ENCODE measurements at places on chromosomes 12 and 14.

GRCh38 chr14:91392623-91393303, 24.9 kb downstream of the CCDC88C start:
- no peak for DNase-seq

- DNase-seq = peak; percentile 8
Measured at GRCh38 chr12:107515446-107515958, 170.1 kb upstream of the PWP1 start.

DNA sequence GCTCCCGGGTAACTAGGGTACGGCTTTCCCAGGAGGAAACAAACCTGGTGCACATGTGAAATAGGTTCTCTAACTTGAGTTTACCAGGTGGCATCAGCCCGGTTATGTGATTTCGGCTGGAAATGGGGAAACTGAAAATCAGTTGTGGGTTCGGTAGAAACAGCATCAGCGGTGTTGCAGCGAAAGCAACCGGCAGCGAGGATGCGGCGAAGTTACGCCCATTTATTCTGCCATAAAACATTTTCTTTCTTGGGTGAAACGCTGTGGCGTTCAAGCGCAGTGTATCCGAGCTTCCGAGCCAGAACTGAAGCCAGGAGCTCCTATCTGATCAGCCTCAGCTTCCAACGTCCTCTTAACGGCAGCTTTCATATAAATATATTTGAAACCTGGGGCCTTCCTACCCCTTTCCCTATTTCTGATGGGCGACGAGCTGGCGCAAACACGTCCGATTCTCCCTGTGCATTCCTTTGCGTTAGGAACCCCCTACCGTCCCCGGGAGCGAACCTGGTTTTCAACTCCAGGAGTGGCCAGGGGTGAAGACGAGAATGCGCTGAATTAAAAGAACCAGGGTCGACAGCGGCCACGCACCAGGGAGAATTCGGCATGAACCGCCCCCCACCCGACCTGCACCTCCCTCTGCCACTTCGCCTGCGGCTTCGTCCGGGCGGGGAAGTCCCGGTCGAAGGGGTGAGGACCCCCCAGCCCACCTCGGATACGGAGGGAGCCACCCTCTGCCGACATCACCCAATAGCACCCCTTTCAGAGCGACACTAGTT, 1.6 kb downstream of the DPF3 start:
- peak; percentile 23 for DNase-seq

- peak; percentile 63 for DNase-seq
Measured at GRCh38 chr12:95102916-95103671, 29.7 kb upstream of the NR2C1 start.

DNA sequence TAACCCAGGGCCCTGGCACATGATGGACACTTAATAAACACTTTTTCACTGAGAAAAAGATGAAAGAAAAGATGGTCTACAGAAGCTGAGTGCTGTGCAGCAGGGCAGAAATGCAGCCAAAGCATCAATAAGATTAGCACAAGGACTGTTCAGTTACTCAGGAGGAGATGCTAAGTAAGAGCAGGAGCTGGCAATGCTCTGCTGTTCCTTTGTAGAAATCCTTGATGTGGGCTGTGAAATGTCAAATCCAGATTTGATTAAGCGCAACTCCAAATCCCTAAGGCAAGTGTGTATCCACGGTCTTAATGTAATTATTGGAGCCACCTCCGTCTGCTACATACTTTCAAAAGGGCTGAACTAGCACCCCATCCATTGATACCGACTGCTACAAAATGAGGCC, 151.8 kb upstream of the BTG1 start:
- DNase-seq = no peak

GRCh38 chr12:58580095-58580494, 340.2 kb downstream of the LRIG3 start:
- no peak for DNase-seq

DNA sequence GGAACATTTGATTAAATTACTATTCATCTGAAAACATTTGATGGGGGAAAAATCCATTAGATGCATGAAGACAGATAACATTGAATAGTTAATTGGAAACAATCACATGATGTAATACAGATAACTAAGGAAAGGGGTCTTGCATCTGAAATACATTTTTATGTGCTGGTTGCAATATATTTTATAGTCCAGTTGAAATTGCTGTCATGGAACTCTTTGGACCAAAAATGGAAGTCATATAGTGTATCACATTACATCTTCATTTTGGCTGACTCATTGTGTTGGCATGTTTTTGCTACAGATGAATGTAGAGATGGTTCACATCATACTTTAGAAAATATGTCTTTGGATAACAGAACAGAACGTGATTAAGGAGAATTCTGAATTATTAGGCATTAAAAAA, 43.0 kb upstream of the GNPNAT1 start:
- DNase-seq = no peak

GRCh38 chr12:85711735-85712390, 124.3 kb downstream of the RASSF9 start:
- no peak for DNase-seq

GRCh38 chr12:123149088-123149487, 1.8 kb downstream of the PITPNM2 start:
- DNase-seq = no peak

GRCh38 chr12:46210873-46211439, 57.9 kb downstream of the SLC38A1 start:
- no peak for DNase-seq

DNA sequence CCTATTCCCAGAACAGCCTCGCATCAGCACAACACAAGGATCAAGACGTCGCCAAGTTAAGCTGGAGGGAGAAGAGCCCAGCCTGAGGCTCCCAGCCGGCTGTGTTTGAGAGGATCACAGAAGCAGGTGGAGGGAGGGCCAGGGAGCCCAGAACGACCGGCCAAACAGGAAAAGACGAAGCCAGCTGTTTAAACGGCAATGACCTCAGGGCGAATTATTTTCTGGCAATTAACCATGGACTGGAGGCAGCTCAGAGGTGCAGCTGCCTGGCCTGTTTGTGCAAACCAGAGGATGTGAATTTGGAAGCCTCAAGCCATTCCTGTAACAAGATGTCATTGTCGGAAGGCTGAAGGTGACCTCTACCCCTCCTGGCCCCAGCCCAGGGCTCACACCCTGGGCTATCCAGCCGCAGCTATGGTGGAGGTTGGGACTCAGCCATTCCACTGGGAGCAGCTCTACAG, 175.8 kb upstream of the PRMT8 start:
- DNase-seq = no peak

GRCh38 chr12:116318576-116319232, 41.2 kb upstream of the MED13L start:
- DNase-seq = no peak

DNA sequence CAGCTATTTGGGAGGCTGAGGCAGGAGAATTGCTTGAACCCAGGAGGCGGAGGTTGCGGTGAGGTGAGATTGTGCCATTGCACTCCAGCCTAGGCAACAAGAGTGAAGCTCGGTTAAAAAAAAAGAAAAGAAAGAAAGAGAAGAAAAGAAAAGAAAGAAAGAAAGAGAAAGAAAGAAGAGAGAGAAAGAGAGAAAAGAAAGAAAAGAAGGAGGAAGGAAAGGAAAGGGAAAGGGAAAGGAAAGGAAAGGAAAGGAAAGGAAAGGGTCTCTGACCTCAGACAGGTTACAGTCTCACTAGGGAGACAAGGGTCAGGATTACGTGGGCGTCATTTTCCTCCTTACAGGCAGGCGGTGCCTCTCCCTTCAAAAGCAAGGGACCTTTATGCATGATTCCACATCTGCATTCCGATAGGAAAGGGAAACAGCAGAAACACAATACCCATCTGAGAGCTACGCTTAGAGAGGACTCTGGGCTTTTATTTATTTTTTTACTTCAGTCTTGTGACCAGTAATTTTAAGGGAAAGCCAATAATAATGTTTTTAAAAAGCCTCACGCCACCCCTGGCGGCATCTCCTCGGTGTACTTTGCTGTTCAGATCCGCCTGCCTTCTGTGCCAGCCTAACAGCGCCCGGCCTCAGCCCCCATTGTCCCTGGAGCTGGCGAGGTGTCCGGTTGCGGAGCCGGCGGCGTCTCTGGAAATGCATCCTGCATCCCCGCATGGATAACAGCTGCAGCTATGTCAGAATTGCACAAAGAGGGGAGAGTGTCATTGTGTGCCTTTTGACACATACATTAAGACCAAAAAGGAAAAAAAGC, 945 bp upstream of the HIP1R start:
- DNase-seq = no peak

DNA sequence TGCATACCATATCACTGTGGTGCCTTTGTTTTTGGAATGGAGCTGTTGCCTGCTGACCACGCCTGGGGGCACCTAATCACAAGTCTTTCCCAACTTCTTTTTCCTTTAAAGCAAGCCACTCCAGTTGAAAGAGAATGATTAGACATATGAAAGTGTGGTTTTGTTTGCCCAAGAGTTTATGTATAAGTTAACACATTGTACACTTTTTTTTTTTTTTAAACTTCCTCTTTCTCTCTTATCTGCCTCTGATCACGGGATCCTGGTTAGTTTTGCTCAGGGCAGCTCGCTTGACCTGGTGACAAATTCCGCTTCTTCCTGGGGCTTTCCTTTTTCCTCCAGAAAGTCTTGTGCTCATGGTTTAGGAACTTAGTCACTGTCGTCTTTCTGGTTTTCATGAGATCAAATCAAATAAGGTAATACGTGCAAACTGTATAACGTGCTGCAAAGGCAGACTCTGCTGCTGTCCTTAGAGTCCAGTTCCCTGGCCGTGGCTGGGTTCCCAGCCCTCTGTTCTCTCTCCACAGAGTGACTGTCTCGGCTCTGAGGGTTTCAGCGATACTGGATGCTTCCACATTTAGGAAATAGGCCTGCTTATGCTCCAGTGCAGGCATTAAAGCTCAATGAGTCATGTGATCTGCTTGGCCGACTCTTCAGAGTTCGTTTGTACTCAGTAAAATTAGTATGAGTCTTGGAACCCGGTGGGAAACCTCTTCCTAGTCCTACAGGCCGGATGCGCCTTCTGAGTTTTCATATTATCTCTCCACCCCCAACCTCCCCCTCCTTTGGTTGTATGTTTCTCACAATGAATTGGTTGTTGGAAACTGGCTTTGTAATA, 15.2 kb downstream of the RASSF3 start:
- DNase-seq = peak; percentile 54

GRCh38 chr12:12582895-12583303, 20.2 kb upstream of the DUSP16 start:
- DNase-seq = peak; percentile 66

DNA sequence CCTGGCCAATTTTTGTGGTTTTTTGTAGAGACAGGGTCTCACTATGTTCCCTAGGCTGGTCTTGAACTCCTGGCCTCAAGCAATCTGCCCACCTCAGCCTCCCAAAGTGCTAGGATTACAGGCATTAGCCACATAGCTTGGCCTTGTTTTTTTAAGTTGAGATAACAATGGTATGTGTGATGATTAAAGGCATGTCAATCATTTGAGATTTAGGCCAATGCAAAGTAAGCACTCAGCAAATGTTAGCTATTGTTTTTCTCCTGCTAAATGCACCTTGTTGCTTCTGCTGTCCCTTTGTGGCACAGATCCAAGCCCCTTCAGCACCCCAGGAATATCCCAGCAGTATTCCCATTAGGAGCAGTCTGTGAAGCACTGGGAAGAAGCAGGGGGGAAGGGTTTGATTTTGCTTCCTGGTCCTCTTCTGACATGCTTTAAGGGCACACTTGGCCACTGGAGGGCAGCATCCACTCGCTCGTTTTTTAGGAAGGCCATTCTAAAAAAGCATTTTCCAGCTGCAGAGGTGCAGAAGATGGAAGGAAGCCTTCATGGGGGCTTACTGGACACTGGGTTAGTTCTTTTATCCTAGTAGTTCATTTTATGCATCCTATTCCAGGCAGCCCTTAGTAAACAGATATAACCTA, 70.2 kb upstream of the ZFP36L1 start:
- peak; percentile 71 for DNase-seq

- peak; percentile 84 for DNase-seq
Measured at GRCh38 chr14:106556665-106557289, 1030.4 kb downstream of the TMEM121 start.

GRCh38 chr12:79737875-79738718, 47.3 kb upstream of the PAWR start:
- peak; percentile 19 for DNase-seq

- DNase-seq = no peak
Measured at GRCh38 chr14:60645126-60645741, 4.0 kb downstream of the SIX1 start.

DNA sequence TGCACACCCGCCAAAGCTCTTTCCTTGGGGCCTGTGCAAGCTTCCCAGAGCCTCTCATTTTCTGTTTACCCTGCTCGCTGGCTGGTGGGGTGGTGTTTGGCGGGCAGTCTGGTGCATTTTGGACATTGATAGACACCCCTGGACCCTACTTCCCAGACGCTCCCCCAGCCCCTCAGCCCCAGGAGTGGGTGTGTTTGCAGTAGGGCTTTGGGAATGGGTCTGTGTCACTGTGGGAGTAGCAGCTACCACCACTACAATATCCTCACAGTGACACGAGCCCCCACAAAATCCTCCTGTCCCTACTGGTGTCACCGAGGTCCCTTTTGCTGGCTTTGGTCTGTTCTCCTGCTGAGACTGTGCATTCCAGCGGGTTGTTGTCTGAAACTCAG, 371.3 kb downstream of the TMEM121 start:
- no peak for DNase-seq

DNA sequence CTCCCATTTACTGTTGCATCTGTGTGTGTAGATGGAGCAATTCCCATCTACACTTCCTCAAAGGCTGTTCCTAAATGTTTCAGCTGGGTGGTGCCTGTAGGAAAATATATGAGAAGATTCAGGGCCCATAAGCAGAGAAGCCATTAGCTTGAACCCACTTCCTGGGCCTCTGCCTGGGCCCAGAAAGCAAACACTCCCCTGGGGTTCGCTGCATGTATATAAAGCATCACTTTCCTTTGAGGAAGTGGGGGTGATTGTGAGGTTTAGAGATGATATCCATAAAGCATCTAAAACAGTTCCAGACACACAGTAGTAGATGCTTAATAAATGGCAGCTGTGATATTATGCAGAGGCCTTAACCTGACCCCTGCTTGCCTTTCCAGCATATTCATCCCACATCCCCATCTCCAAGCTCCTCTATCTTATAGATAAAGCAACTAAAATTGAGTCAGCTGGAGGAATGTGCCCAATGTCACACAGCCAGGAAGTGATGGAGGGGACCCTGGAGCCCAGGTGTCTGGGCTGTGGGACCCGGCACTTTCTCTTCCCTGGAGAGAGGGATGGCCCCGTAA, 280.0 kb upstream of the CRY1 start:
- DNase-seq = no peak

- no peak for DNase-seq
Measured at GRCh38 chr14:45426685-45427282, 173.8 kb upstream of the MIS18BP1 start.

GRCh38 chr12:128811806-128812205, 12.0 kb downstream of the SLC15A4 start:
- DNase-seq = no peak

GRCh38 chr14:90678846-90679362, 137.3 kb downstream of the TTC7B start:
- no peak for DNase-seq

- DNase-seq = no peak
Measured at GRCh38 chr12:26245175-26245942, 50.0 kb downstream of the SSPN start.

GRCh38 chr12:46107591-46107990, 117.2 kb upstream of the SCAF11 start:
- no peak for DNase-seq

GRCh38 chr12:43621262-43621661, 69.3 kb upstream of the ADAMTS20 start:
- no peak for DNase-seq

- peak; percentile 73 for DNase-seq
Measured at GRCh38 chr12:27383429-27384260, 51.0 kb downstream of the BMAL2 start.
